ENCODE measurements at places on chromosomes 16 and 17. TPM values are rescaled to one million over a fixed set of nuclear protein-coding genes. Genes with fewer than 3 reads are reported as not detected.
A peak's percentile ranks its signal among the peaks of the same experiment; 100 is the strongest.

- H3K36me3 ChIP-seq = no peaks in the 10 kb centered on the region
- no peaks in the 10 kb centered on the region for H3K4me1 ChIP-seq
- no peak overlapping the region for H3K27ac ChIP-seq
- no peak for DNase-seq
These were observed 16.4 kb upstream of the HAP1 start for GRCh38 chr17:41750862-41751261.

LLGL1 gene
- 8.7 TPM for total RNA-seq

- peaks cover 13% of the 10 kb centered on the region for H3K4me1 ChIP-seq
- no peak for DNase-seq
- no peak overlapping the region for H3K27ac ChIP-seq
- H3K36me3 ChIP-seq = no peaks in the 10 kb centered on the region
- no peaks in the 10 kb centered on the region for H3K27me3 ChIP-seq
- no peak overlapping the region for H3K4me3 ChIP-seq
These were observed 195.8 kb upstream of the GSE1 start for GRCh38 chr16:85417156-85417860.

- peaks cover 15% of the 10 kb centered on the region for H3K4me1 ChIP-seq
- no peak for DNase-seq
- no peaks in the 10 kb centered on the region for H3K27me3 ChIP-seq
- peaks cover 13% of the 10 kb centered on the region for H3K36me3 ChIP-seq
These were observed 17.7 kb downstream of the USP10 start for GRCh38 chr16:84717484-84717883.

- H3K36me3 ChIP-seq = no peaks in the 10 kb centered on the region
- no peak for DNase-seq
- no peak overlapping the region for H3K4me3 ChIP-seq
- H3K27ac ChIP-seq = peak overlapping the region; percentile 75
- H3K4me1 ChIP-seq = peaks cover 73% of the 10 kb centered on the region
These were observed 67.8 kb downstream of the ANKRD11 start for GRCh38 chr16:89422527-89422904.

GRCh38 chr16:3363793-3364192 lies 8.1 kb downstream of the OR2C1 start:
- no peaks in the 10 kb centered on the region for H3K36me3 ChIP-seq
- H3K27ac ChIP-seq = no peak overlapping the region

OR3A3 gene
- not detected for total RNA-seq

DNA sequence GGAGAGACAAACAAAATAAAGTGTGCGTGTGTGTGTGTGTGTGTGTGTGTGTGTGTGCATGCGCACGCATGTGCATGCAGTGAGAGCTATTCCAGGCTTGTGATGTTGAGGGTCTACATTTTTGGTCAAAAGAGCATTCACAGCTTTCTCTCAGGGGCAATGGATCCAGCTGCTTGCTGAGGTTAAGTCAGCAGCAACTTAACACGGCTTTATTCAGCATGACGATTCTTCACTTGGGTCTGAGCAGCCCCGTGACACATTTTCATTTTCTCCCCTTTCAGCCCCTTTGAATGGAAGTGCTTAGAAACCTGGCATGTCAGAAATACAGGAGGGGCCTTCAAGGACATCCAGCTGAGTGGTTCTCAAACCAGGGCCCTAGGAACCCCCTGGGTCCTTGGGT lies 66.4 kb upstream of the MED9 start:
- DNase-seq = no peak
- H3K4me3 ChIP-seq = no peak overlapping the region
- no peaks in the 10 kb centered on the region for H3K27me3 ChIP-seq
- H3K27ac ChIP-seq = no peak overlapping the region
- H3K4me1 ChIP-seq = no peaks in the 10 kb centered on the region
- H3K36me3 ChIP-seq = no peaks in the 10 kb centered on the region

TMC8 gene
- total RNA-seq = 2.8 TPM

- no peak for DNase-seq
- peaks cover 56% of the 10 kb centered on the region for H3K4me1 ChIP-seq
- H3K27ac ChIP-seq = peak overlapping the region; percentile 61
- H3K27me3 ChIP-seq = no peaks in the 10 kb centered on the region
- H3K4me3 ChIP-seq = no peak overlapping the region
These were observed 30.6 kb downstream of the CHD9 start for GRCh38 chr16:53085369-53085843.

GRCh38 chr17:81309140-81309858 lies 14.2 kb upstream of the SLC38A10 start:
- peak overlapping the region; percentile 61 for H3K4me3 ChIP-seq
- H3K27me3 ChIP-seq = no peaks in the 10 kb centered on the region
- H3K27ac ChIP-seq = peak overlapping the region; percentile 80
- no peaks in the 10 kb centered on the region for H3K36me3 ChIP-seq

KANSL1 gene
- 32.2 TPM for total RNA-seq

- no peak overlapping the region for H3K27ac ChIP-seq
- no peaks in the 10 kb centered on the region for H3K36me3 ChIP-seq
- no peaks in the 10 kb centered on the region for H3K27me3 ChIP-seq
- no peak overlapping the region for H3K4me3 ChIP-seq
- H3K4me1 ChIP-seq = peaks cover 11% of the 10 kb centered on the region
- no peak for DNase-seq
These were observed 93.6 kb upstream of the NOG start for GRCh38 chr17:56499799-56500388.

- H3K27me3 ChIP-seq = no peaks in the 10 kb centered on the region
- no peaks in the 10 kb centered on the region for H3K4me1 ChIP-seq
- H3K4me3 ChIP-seq = no peak overlapping the region
- no peak for DNase-seq
- H3K27ac ChIP-seq = no peak overlapping the region
These were observed 23.1 kb upstream of the RPL38 start for GRCh38 chr17:74180336-74180735.

DNA sequence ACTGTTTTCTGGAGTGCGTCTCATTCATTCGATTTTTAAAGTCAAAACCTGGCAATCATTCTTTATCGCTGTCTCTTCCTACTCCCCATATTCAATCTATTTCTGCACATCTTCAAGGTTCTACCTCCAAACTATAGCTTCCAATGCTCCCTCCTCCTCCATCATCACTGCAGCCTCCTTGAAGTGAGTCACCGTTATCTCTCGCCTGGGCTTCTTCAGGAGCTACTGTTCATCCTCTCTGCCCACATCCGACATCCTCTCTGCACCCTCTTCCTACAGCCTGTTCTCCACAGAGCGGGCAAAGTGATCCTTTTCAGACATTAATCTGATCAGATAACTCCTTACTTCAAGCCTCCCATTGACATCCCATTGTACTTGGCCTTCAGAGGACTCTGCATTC lies 144.2 kb upstream of the DNAH9 start:
- no peaks in the 10 kb centered on the region for H3K27me3 ChIP-seq
- H3K4me3 ChIP-seq = no peak overlapping the region
- no peak for DNase-seq
- H3K4me1 ChIP-seq = no peaks in the 10 kb centered on the region
- no peak overlapping the region for H3K27ac ChIP-seq

GRCh38 chr17:81030741-81031565 lies 4.0 kb upstream of the BAIAP2 start:
- DNase-seq = peak; percentile 52
- H3K36me3 ChIP-seq = no peaks in the 10 kb centered on the region
- H3K27me3 ChIP-seq = peaks cover 31% of the 10 kb centered on the region
- H3K27ac ChIP-seq = no peak overlapping the region

ZDHHC1 gene
- 6.9 TPM for total RNA-seq

DNA sequence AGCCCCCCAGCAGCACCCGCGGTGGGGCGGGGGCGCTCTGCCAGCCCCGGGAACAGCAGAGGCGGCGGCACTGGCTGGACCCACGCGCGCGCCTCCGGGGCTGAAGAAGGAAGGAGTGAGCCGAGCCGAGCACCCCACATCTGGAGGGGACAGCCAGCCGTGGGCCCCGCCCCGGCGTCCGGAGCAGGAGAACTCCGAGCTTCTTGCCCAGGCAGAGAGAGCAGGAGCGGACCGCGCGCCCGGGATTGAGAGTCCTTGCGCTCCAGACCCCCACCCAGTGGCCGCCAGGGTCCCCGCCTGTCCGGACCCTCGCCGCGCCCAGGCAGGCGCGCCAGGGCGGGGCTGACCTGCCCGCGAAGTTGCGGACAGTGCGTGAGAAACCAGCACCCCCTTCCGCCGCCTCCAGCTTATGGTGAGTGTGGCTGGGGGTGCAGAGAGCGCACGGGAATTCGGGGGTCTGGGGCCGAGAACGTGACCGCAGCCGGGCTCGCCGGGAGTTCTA lies 921.9 kb upstream of the EEF2KMT start:
- H3K36me3 ChIP-seq = no peaks in the 10 kb centered on the region
- no peaks in the 10 kb centered on the region for H3K4me1 ChIP-seq
- no peak overlapping the region for H3K27ac ChIP-seq
- no peak for DNase-seq

CHRNE gene
- total RNA-seq = 0.34 TPM

GRCh38 chr17:35073991-35074627 lies 10.6 kb upstream of the RFFL start:
- DNase-seq = no peak
- no peak overlapping the region for H3K27ac ChIP-seq
- no peak overlapping the region for H3K4me3 ChIP-seq
- H3K27me3 ChIP-seq = no peaks in the 10 kb centered on the region
- H3K36me3 ChIP-seq = no peaks in the 10 kb centered on the region

DNA sequence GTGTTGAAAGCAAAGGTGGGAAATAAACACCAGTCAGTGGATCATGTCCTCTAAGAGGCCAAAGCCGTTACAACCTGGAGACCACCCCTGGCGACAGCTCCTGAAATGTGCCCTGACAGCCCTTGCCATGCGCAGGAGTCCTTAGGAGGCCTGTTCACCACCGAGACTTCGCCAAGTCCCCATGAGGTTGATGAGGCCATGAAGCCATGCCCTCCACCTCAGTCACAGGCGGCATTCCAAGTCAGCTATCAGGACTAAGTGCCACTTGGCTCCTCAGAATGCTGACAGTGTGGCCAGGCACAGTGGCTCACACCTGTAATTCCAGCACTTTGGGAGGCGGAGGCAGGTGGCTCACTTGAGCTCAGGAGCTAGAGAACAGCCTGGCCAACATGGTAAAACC lies 27.1 kb downstream of the ADAM11 start:
- H3K4me3 ChIP-seq = no peak overlapping the region
- DNase-seq = no peak
- no peak overlapping the region for H3K27ac ChIP-seq
- no peaks in the 10 kb centered on the region for H3K27me3 ChIP-seq
- H3K4me1 ChIP-seq = peaks cover 9% of the 10 kb centered on the region

DNA sequence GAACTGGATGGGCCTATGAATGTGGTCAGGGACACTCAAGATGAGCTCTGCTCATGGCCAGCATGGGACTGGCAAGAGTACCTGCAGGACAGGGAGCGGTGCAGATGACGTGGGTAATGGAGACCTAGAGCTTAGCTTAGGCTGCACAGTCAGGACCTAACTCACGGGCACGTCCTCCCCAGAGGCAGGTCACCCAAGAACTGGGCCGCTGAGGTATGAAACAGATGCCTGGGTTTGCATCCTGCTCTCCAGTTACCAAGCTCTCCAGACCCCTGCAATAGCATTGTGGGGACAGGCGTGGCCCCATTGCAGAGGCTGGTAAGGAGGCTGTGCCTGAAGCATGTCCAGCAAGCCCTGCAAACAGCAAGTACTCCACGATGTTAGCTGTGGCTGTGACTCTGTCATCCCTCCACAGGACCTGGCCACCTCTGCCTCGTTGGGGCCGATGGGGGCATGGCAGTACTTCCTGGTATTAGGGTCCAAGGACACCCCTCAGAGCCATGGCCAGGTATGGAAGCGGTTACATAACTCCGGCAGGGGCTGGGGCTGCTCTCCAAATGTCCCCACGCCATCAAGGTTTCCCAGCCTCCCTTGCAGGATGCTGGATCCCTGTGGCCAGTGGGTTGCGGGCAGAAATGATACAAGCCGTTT lies 37.5 kb upstream of the RBFOX3 start:
- no peaks in the 10 kb centered on the region for H3K36me3 ChIP-seq
- no peak overlapping the region for H3K4me3 ChIP-seq
- DNase-seq = no peak
- no peaks in the 10 kb centered on the region for H3K27me3 ChIP-seq
- H3K27ac ChIP-seq = no peak overlapping the region

CBX1 gene
- 38.1 TPM for total RNA-seq

DNA sequence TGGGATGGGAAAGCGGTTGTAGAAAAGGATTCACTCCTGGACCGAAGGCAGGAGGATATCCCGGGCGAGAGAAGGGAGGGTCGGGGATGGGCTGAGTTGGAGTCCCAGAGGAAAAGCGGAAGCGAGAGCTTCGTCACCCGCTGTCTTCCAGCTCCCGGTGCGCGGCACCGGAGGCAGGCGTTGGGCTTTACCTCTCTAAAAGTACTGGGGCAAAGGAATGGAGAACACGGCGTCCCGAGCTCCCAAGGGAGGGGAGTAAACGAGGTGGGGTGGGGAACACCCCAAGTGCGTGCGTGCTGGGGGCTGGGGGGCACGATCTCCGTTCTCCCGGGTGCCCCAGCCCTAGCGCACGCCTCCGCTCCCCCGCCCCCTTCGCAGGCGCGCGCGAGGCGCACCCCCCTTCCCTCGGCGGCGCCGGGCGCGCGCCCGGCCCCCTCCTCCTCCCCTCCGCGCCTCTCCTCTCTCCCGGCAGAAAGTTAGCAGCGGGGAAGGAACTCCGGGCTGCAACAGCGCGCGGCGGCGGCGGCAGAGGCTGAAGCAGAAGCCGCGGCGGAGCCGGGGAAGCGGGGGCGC lies at the start of gene HS3ST4:
Gene HS3ST4 (plus strand): TSS at position 441 of the 573 bp plus-strand sequence.
- H3K4me3 ChIP-seq = peak within 1 kb of the TSS; percentile 38
- DNase-seq = no peak
- no peaks in the 10 kb centered on the region for H3K36me3 ChIP-seq
- H3K4me1 ChIP-seq = no peaks in the 10 kb centered on the region
- H3K27me3 ChIP-seq = peaks cover 70% of the 10 kb centered on the region
- no peak within 1 kb of the TSS for H3K27ac ChIP-seq

DNA sequence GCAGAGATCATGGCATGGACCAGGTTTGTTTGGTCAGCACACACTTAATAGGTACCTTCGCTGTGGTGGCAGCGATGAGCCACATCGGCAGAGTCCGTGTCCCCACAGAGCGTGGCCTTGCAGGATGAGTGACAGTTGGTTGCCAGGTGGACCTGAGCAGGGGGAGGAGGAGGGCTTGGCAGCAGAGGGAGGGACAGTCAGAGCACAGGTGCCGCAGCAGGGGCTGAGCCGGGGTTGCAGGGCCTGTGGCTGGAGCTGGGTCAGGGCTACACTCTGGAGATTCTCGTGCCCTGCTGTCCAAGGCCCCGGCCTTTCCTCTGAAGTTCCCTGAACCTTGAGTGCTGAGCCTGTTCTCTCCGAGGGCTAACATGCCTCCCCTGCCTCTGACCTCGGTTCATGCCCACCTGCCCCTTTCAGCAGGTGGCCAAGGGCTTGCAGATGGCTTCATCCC lies 24.8 kb downstream of the POLR3E start:
- H3K36me3 ChIP-seq = peaks cover 92% of the 10 kb centered on the region
- peaks cover 3% of the 10 kb centered on the region for H3K4me1 ChIP-seq
- DNase-seq = no peak
- H3K27me3 ChIP-seq = no peaks in the 10 kb centered on the region
- no peak overlapping the region for H3K4me3 ChIP-seq
